ENCODE measurements at places on chromosomes 2 and 18. TPM values are rescaled to one million over a fixed set of nuclear protein-coding genes. Genes with fewer than 3 reads are reported as not detected.

Gene TUBB8B
- not detected for polyA plus RNA-seq

Gene PIEZO2
- polyA plus RNA-seq: 0.50 TPM

Gene TCF23
- polyA plus RNA-seq: not detected

Gene LAMA3
- polyA plus RNA-seq: 3.4 TPM

Gene CD302
- polyA plus RNA-seq: 73.1 TPM

Gene FBXO15
- 3.5 TPM for polyA plus RNA-seq
